Fibroblast of lung (primary cell): ENCODE measurements at places on chromosomes 12 and 14. TPM values are rescaled to one million over a fixed set of nuclear protein-coding genes. Genes with fewer than 3 reads are reported as not detected.

DNA sequence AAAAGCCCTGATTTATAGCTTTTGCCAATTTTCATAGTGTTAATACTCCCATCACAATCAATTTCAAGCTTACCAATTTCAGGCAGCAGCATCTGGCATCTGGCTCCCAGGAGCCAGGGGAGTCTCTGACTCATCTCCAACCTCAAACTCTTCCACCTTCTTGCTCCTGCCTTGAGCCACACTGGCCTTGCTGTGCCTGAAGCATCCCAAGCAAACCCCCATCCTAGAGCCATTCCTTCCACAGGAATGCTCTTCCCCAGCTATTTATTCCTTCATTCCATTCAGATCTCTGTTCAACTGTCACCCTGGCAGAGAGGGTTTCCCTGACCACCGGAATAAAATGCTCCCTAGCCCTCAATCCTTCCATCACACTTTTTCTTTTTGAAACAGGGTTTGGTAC lies 13.9 kb upstream of the PPP1CC start:
- no peak for DNase-seq

DNA sequence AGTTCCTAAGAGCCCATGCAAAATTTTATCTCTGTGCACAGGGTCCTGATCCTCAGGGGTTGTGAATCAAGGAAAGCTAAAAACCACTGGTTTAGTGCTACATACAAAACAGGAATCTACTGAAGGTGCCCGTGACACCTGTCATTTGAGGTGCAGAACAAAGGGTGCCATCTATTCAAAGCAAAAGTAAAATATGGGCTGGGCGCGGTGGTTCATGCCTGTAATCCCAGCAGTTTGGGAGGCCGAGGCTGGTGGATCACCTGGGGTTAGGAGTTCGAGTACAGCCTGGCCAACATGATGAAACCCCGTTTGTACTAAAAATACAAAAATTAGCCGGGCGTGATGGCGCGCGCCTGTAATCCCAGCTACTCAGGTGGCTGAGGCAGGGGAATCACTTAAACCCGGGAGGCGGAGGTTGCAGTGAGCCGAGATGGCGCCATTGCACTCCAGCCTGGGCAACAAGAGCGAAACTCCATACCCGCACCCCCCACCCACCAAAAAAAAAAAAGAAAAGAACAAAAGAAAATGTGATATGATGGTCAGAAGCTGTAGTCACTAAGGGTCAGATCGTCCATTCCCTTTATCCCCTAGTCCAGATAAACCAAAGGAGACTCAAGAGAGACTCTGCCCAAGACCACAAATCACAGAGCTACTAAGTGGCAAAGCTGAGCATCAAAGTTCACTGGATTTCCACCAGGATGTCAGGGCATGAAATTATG lies 3.4 kb downstream of the PPTC7 start:
- DNase-seq = no peak

The TMEM119 gene
- 132 and 358 TPM in 2 replicates for total RNA-seq

DNA sequence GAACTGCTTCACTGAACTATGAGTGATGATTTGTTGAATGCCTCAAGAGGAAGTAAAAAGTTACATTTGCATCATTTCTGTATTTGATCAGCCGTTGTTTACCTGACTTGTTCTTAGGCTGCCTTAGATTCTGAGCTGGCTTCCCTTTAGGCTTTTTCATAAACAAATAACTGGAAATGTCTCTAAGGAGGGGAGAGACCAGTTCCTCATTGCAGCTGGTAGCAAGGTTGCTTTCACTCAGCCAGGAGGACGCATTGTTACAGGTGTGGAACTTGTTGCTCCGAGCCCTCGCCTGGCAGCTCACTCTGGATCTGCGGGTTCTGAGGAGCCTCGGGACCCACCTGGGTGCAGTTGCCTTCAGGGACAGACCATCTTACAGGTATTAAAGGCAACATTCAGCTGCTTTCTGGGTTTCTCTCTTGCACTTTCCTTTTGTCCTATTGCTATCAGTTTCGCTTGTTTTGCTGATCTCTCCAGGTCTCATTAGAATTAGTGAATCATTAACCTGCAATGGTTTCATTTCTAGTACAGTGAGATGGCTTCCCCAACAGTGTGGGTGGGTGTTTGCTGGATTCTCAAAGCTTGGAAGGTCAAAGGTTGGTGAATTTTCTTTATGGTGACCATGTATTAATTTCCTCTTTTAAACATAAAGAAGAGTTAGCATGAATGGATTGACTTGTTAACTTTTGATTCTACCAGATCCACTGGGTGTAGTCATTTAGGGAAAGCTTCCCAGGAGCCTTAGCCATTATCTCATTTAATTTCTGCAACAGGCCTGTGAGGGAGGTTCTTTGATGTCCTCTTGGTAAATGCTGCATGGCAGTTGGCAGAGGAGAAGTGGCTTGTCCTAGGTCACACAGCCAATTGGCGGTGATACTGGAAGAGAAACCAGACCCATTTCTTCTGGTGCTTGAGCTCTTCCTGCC lies at the start of gene PLEKHG7:
Gene PLEKHG7 (plus strand): TSS at position 236 of the 926 bp plus-strand sequence. CDS start 3,643 bp downstream, outside the sequence.
- no peak for DNase-seq

DNA sequence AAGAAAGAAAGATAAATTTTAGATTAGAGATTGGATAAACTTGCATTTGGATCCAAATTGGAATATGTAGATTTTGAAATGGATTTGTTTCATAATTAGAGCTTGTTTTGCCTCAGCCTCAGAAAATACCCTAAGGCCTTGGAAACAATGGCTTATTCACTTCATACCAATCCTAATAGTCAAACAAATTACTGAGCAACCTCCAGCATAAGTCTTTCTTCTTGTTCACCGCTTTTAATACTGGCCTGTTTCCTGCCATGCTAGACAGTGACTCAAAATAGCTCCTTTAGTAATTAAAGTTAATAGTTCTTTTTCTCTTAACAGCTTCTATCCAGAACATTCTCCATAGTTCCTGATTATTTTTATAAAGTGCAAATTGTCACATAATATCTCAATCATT lies 110.9 kb upstream of the DNM1L start:
- peak; percentile 97 for DNase-seq

The KRT75 gene
- total RNA-seq = not detected in 2 replicates

DNA sequence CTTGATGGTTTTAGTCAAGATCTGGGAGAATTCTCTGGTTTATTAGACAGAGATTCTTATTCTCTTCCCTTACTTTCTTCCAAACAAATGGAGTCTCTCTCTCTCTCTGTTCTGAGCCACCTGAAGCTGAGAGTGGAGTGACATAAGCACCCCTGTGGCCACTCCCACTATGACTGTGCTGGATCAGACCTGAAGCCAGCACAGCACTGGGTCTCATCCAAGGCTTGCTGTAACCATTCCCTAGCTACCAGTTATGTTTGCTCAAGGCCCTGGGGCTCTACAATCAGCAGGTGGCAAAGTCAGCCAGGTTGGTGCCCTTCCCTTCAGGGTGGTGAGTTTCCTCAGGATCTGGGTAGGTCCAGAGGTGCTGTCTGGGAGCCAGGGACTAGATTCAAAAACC lies 568.5 kb downstream of the AACS start:
- no peak for DNase-seq

The NRIP2 gene
- under 0.01 and 0.17 TPM in 2 replicates for total RNA-seq

DNA sequence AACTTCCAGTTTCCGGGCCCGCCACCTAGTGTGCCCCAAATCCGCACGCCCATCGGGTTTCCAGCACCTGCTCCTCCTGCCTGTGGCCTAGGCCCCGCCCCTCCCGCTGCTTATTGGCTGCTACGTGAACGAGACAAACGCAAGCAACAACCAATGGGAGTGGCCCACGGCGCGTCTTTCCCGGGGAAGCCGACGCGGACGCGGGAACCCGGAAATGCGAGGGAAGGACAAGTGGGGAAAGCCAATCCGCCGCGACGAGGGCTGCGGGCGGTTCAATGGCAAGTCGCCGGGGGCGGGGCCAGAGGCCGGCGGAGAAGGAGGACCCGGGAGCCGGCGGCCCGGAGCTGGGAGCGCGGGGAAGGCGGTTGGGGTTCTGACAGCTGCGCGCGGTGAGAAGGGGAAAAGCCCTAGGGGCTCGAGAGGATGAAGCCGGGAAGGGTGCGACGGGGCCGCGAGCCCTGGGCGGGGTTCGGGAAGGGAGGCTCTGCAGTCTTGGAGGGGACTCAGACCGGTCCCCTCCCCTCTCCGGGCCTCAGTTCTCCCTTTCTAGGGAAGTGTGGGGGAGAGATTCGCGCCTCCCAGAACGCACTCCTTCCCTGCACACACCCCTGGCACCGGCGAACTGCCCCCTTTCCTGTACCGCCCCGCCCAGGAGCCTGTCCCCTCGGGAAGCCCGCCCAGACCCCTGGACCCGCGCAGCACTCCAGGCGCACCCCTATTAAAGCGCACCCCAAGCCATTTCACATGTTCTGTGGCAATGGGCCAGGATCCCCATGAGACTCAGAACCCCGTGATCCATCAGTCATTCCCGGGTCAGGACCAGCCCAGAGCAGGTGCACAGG lies at the start of gene FICD:
Gene FICD (plus strand): TSS at position 305 of the 842 bp plus-strand sequence. CDS start 1,696 bp downstream, outside the sequence.
- DNase-seq = peak; percentile 97

- no peak for DNase-seq
These were observed 13.0 kb downstream of the KRT7 start for GRCh38 chr12:52245962-52246569.

GRCh38 chr12:47889040-47889439 lies 15.8 kb downstream of the VDR start:
- no peak for DNase-seq
